ENCODE measurements at places on chromosomes 11 and 22.
A peak's percentile ranks its signal among the peaks of the same experiment; 100 is the strongest.

- DNase-seq = no peak
These were observed 10.9 kb upstream of the MPEG1 start for GRCh38 chr11:59223611-59224010.

DNA sequence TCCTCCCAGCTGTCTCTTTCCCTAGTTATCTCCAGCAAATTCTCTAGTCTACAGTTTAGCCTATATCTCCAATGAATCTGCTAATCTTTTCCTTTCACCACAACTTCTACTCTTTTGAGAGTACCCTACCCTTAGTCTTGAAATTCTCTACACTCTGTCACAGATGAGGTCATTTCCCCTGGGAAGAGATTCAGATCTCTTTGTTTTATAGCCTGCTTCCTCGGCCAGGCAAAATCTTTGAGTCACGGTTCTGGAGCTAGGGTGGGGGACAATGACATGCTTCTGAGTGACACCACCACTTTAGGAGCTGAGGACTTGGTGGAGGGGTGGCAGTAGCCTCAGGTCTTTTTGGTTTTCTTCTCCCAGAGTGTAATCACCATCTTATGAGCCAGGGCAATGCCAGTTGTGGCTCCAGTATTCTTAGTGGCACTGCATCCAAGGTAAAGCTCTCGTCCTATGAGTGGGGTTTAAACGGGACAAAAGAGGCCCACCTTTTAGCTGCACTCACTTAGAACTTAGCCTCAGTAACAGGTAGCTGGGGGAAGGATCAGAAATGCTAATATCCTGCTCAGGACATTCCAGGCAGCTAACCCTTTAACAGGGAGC is 98.5 kb upstream of the RRM1 start:
- DNase-seq = no peak

DNA sequence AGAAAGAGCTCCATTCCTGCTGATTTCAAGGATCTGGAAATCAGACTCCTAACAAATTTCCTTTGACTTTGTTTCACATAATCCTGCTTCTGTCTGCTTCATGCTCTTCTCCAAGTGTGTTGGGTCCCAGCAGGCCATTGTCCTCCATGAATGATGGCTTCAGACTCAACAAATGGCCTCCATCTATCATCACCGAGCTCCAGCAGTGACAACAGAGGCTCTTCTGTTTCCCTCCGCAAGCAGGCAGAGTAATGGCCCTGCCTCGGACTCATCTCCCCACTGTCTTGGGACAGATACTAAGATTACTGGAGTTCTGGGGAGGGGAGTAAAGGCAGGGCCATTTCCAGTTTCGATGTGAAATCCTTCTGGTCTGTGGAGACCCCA is 127.3 kb downstream of the TENM4 start:
- no peak for DNase-seq

DNA sequence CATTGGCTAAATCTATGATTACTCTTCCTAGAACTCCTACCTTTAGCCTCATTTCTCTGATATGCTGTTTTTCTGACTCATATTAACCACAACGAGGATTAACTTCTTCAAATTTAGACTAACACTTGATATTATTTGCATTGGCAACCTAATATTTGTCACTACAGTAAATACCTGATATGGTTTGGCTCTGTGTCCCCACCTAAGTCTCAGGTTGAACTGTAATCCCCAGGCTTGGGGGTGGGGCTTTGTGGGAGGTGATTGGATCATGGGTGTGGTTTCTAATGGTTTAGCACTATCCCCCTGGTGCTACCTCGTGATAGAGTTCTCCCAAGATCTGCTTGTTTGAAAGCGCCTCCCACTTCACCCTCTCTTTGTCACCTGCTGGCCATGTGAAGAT is 17.1 kb upstream of the MED17 start:
- no peak for DNase-seq

DNA sequence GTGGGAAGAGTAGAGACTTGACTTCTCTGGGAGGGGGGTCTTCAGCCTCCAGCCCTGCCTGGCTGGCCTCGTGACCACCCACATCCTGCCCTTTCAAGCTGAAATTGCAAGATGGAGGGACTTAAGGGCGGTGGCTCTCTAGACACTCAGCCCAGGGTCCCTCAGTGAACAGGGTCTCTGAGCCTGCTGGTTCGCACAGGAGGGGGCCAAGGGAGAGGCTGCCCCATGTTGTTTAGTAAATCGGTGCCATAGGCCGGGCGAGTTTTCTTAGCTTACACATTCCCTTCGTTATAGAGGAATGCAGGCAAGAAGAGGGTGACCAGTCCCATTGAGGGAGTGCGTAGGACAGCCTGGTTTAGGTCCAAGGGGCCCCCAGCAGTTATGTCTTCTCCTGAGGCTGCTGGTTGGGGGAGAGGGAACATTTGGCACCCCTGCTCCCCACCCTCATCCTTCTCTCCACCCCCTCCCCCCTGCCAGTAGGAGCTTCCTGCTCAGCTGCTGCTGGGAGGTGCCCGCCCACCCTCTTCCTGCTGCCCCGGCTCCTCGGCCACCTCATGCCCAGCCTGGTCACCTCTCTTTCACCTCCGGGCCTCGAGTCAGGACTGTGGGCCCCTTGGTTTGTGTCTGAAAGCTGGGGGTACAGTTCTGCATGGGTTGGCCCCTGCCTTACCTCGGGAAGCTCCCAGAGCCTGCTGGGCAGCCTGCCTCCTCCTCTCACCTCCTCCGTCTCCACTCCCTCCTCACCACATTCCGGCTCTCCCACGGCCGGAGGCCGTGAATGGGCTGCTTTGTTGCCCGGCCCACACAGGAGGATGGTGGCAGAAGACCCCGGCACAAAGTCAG is 3.9 kb downstream of the FRMD8 start:
- DNase-seq = no peak

DNA sequence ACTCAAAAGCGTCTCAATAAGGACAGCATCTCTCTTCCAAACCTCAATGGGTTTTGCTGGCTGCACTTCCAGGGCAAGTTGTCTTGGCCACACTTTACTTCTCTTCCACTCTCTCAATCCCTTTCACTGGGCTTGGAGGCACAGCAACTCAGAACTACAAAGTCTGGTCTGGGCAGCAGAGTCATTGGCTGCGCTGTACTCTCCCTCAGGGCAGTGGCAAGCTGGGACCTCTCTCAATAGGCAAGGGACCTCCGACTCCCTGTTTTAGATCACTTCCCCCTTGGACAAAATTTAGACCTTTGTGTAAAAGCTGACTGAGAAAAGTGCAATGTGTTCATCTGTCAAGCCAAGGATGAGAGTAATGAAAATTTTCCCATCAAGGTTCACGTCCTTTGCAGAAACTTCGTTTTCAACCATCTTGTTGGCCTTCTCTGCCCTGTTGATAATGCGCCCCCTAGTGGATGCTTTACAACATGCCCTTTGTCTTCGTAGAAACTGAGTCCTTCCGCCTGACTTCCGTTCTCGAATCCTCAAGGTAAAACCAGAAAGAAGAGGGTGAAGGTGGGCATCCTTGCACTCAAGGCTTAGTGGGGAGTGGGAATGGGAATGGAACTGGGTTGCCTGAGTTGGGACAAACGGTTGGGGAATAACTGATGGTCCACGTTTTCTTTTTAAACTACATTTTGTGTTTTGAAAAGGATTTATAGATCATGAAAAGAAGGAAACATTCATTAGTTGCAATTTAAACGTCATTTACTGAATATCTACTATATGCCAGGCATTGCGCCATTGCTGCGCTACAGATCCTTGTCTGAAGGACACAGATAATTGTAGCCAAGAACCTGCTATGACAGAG is 99.1 kb downstream of the CD44 start:
- no peak for DNase-seq

DNA sequence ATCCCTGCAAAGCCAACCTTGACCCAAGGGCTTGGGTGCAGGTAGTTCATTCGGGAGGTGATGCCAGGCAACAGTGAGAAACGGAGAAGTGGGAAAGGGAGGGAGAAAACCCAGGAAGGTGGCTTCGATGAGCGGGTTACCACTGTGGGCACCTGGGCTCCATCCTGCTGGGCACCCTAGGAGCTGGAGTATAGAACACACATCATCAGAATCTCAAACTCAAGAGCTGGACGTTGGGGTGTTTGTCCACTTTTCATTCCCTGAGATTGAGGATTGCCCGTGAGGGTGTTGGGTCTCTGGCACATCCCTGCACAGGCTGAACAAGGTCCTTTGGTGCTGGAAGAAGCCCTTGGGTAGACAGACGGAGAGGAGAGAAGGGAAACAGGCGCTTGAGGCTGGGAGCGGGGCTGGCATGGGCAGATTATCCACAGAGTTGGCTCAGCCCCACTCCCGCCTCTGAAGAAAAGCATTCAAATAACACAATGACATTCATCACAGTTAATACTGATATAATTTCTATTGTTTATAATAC is 70.4 kb downstream of the LRRC32 start:
- DNase-seq = no peak

DNA sequence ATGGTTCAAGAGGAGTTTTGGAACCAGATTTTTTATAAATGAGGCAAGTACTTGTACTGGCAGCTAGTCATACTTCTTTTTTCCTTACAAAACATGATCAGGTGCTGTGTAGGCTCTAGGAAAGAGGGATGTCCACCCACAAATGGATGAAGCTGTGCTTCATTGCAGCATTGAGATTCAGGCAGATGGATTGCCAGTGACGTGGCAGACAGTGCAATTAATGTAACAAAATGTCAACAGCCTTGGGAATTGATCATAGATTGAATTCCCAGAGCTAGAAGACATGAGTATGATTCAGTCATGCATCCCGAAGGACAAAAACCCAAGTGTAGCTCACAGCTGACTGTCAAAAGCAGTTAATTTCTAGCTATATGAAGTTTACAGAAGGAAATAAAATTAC is 99.2 kb upstream of the RASSF10 start:
- no peak for DNase-seq

- DNase-seq = no peak
These were observed 9.9 kb downstream of the IL10RA start for GRCh38 chr11:117996058-117996457.

DNA sequence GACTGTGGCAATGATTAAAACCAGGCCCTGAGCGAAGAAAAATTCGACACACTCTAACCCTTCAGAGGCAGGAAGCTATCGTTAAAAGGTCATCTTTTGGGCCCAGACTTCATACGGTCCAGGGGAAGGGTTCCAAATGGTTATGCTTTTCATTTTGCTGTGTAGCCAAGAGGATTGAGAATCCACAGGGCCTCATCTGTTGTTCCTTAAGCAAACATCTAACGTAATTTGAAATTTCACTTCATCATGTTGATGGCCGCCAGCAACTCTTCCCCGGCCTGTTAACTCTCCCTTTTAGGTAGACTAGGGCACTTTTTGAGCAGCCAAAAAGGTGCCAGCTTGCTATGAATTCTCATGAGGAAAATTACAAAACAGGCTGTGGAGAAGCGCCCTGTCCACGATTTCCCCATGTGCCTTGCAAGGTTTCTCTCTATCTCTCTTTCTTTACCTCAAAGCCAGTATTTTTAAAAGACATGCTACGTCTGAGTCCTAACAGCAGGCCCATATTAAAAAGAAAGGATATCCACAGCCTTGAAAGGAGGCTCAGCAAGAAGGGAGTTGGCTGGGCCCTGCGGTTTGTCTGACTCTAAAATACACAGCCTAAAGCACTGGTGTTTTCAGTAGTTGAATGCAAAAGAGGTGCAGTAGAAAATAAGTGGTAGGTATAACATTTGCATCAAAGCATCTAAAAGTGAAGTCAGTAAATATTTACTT is 356.3 kb upstream of the NARS2 start:
- no peak for DNase-seq

- peak; percentile 84 for DNase-seq
These were observed at the start of gene KMT2A for GRCh38 chr11:118435893-118436624. Gene KMT2A (plus strand): TSS chr11:118436492. CDS start chr11:118436513, 21 bp downstream.

GRCh38 chr11:76166314-76166713 is 40.0 kb downstream of the WNT11 start:
- no peak for DNase-seq

DNA sequence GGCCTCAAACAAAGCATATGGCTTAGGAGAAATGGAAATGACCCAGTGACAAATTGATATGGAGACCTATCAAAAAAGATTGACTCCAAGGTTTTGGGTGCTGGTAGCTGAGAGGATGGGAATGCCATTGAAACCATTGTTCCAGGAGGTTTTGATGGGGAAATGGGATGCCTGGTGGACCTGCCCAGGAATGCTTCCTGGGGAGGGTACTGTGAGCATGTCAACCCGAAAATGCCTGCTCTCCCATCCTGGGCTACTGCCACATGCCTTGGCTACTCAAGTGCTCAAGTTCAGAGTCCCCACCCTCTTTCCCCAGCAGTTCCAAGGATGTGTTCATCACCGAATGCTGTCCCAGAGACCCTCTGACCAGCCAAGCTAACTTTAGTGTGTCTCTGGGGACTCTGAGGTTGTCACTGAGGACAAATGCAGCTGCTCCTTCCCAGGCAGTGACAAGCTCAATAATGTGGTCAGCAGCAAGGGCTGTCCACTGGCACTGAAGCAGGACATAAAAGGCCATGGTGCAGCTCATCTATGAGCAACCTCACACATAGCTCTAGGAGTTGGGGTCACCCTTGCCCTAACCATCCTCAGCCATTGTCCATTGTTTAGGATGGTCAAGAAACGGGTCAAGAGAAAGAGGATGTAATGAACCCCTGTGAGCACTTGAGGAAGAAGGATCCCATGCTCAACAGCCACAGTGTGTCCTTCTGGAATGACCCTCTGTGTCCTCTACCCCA is 83.7 kb downstream of the TRIM29 start:
- DNase-seq = no peak

DNA sequence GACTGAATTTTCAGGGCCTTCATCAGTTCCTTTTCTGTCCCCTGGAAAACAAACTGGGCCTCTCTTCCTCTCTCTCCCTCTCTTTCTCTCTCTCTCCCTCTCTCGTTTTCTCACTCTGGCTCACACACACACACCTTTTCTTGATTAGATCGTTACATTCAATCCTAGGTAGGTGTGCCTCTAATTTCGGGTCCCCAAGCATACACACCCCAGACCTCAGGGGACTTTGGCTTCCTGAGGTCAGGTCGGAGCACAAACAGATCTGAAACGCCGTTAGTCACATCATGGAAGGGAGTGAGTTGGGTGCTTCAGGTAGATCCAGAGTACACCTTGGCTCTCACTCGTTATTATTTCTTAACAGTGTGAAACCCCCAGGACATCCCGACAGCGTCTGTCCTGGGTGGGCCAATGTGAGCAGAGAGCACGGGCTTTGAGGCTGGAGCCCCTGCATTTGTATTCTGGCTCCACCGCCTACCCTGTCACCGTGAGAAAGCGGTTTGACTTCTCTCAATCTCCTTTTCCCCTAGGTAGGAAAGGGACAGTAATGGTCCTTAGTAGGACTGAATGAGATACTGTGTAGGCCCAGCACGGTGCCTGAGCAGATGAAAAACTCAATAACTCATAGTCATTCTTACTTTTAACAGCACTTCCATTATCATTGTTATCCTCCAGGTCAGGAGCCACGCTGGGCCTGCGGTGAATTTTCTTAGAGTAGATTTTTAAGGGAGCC is 37.3 kb upstream of the POU2AF1 start:
- no peak for DNase-seq

Data from stimulated activated CD4-positive, alpha-beta T cell treated with anti-CD3 and anti-CD28 coated beads, TNF-alpha, amount 100 ng/mL, for 4 hours (primary cell).